Dermis microvascular lymphatic vessel endothelial cell (primary cell): ENCODE measurements at places on chromosomes 7 and 10. TPM values are rescaled to one million over a fixed set of nuclear protein-coding genes. Genes with fewer than 3 reads are reported as not detected.

DNA sequence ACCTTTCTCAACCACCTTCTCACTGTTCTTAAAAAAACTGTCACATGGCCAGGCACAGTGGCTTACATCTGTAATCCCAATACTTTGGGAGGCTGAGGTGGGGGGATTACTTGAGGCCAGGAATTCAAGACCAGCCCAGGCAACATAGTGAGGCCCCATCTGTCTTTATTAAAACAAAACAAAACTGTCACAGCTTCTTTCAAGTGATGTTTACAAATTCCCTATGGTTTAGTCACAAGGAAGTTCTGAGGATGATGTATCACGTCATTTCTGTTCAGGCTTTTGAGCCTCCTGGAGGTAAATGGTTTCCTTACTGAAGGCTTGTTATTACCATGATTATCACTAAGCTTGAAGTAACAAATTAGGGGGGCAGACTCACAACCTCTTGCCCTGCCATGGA, 186.2 kb downstream of the CFTR start:
- DNase-seq, result no peak

DNA sequence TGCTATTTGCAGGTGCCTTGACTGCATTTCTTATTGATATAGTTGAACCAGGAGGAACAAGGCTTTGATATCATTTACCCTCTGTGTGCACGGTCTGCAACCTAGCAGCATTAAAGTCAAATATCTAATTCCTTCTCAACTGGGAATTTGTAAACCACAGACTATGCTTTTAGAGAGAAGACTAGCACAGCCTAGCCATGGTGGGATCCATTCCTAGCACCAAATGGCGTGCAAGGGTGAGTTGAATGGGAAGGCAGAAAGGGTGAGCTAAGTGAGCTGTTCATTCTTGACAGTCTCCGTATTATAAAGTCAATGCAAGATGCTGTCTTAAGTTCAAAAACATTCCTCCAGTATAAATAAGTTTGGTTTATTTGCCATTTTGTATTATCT, 2.9 kb downstream of the ZNF365 start:
- DNase-seq, result no peak

DNA sequence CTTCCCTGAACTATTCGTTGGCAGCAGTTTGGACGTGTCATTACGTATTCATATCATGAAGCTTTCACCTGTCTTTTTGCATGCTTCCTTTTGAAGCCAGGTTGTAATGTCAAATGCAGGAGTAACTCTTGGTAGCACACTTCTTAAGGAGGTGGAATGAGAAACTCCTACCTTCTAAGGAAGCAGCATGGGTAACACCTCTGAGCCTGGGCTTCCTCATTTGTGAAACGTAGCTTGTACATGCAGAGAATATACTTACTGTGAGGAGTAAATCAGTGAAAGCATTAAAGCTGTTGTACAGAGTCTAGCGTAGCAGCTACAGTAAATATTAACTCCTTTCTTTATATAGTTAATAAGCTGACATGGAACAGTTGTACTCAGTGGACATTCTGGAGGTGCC, 21.1 kb downstream of the CUL1 start:
- no peak for DNase-seq

The WDR86 gene
- not detected in 2 replicates for total RNA-seq
